ENCODE measurements at places on chromosomes 12 and 14.
A peak's percentile ranks its signal among the peaks of the same experiment; 100 is the strongest.

DNA sequence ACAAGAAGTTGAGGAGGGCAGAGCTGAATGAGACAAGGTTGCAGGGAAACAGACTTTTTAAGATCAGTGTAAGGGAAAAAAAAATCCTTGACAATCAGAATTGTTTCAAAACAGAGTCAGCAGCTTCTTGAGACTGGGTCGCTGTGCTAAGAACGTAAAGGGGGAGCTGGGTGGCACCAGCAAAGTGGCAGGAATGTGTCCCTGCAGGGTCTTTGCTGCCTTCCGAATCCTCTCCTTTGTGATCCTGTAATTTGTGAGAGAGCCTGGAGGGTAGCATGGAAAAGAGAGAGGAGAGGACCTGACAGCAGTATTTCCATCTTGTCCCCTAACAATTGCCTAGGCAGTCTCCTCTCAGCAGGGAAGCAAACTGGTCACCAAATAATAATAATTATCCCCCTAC, 472.8 kb downstream of the RGS6 start:
- no peak for DNase-seq

GRCh38 chr12:124994437-124994975, 1.1 kb downstream of the BRI3BP start:
- peak; percentile 57 for DNase-seq

DNA sequence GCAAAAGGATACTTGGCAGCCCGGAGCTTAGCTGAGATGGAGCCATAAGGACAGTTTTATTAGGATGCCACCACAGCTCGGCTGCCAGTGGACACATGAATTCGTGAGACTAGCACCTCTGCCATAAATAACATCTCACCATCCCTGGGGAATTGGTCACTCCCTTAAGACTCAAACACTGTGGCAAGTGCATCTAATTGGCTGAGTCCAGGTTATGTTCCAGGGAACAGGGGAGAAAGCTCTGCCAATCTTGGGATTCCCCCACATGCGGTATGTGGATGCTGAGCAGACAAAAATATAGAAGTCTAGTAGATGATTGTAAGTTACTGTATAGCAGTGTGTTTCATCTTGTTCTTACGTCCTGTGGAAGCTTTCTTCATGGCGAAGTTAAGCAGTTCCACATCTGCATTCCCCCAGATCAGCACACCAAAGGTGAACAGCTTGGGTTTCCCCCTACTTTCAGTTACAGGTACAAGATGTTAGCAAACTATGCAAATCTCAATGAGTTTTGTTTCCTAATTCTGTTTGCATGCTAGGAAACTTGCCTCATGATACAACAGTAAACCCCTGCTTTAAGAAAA, 131.1 kb downstream of the ETV6 start:
- DNase-seq, result no peak

DNA sequence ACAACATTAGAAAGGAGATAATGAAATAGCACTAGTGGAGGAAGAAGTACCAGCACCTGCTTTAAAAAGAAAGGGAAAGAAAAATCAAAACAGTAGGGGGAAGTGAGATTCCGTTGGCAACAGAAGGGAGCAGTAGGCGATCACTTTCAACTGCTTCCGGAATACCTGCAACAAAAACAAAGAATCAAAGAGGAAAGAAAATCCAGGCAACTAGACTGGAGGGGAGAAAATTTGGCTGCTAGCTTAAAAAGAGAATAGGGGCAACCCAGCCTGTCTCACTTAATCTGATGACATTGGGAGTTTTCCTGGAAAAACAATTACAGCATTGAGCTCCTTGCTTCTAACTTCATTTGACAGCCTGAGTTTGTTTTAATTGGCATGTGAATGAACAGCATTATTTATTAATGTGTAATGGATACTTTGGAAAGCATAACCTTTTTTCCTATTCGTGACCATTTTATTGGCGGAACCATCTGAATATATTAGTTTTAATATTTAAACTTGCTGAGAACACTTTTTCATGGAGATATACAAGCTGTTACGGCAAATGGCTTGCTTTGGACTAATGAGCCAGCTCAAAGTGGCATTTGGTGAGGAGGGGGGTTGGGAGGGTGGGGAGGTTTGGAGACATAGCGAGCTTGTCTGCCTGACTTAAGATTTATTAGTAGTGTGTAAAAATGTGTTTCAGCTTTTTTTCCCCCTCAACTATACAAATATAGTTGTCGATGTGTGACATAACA, 2.5 kb upstream of the DACT1 start:
- no peak for DNase-seq

- DNase-seq, result no peak
These were observed 27.2 kb upstream of the MDM2 start for GRCh38 chr12:68780731-68781130.

- DNase-seq, result no peak
These were observed 56.6 kb upstream of the SCN8A start for GRCh38 chr12:51534216-51535074.

GRCh38 chr12:27530157-27530922, 6.3 kb downstream of the PPFIBP1 start:
- DNase-seq, result no peak

DNA sequence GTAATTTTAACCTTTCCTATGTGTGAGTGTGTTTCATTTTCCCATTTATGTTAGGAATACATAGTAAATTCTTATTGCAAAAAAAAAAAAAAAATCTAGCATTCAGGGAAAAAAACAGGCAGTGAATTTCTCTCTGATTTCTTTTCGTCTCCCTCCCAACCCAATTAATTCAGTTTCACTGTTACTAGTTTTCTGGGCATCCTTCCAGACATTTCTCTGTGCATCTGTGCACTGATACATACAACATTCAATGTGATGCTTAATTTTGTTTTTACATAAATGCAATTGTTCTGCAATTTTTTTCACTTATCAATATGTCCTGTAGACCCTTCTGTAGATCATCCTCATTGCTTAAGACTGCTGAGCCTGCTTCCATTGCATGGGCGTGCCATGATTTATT, 694.3 kb upstream of the TBX3 start:
- DNase-seq, result no peak

GRCh38 chr12:115001571-115002180, 317.7 kb upstream of the TBX3 start:
- no peak for DNase-seq

DNA sequence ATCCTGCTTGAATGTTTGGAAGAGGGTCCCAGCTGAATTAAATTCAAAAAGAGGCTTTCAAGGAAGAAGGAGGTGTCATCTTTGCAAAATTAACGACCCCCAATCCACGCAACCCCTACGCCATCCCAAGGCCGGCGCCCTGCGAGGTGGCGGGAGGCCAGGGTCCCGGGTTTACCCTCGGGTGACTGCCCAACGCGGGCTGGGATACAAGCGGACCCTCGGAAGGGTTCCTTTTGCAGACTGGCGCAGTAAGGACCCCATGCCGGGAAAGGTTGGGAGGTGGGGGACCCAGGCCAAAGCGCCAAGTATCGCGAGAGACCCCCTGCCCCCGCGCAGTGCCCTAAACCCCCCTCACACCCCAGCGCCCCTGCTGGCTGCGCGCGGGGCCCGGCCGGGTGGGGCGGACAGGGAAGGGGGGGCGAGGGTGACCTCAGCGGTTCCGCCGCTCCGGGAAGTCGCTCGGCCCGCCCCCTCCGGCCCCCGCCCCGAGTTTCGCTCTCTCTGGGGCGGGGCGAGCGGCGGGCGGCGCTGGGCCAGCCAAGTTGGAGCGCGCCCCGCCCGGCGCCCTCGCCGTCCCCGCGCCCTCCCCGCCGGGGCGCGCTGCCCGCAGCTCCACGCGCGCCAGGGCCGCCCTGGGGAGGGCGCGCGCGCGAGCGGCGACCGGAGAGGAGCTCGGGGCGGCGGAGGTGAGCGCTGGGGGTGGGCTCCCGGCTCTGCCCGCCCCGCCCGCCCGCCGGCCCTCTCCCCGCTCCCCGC, 708 bp upstream of the ZBTB42 start:
- peak; percentile 76 for DNase-seq

- no peak for DNase-seq
These were observed 139.4 kb upstream of the CDKN3 start for GRCh38 chr14:54257424-54257823.

GRCh38 chr12:32505067-32505945, 105.9 kb downstream of the FGD4 start:
- DNase-seq, result no peak

- no peak for DNase-seq
These were observed 153.7 kb upstream of the PLXNC1 start for GRCh38 chr12:93994721-93995120.

- no peak for DNase-seq
These were observed 8.2 kb downstream of the NOPCHAP1 start for GRCh38 chr12:104994336-104994735.

DNA sequence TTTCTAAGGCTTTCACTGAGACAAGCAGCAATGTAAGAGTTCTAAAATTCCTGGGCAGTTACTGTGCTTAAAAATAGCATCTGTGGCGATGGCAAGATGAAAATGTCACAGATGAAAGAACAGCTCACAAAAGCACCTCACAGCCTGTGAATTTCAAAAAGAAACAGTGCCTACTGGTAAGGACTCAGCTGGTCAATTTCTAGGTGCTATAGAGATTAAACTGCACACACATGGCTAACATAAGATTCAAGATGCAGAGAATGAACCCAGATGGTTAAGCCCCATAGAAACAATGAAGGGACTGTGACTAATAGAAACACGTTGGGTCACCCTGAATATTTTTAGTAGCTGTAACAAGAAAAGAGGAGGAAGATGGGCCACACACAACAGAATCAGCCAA, 12.0 kb upstream of the IL26 start:
- no peak for DNase-seq

- no peak for DNase-seq
These were observed 220.7 kb upstream of the GRIP1 start for GRCh38 chr12:66899588-66899987.

DNA sequence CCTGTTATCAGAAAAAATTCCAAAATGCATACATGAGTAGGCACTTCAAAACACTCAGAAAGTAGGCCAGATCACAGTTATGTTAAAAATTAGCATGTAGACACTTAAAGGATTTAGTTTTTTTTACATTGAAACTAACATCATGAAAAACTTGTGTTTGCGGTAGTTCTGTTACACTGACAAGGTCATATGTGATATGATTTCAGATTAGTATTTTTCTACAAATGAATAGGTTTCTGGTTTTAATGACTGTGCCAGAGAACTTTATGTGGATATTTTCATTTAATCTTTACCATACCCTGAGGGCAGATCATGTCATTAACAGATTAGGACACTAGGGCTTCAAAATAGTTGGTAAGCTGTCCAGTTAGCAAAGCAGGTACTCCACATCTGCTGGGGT, 20.7 kb downstream of the YARS2 start:
- no peak for DNase-seq

DNA sequence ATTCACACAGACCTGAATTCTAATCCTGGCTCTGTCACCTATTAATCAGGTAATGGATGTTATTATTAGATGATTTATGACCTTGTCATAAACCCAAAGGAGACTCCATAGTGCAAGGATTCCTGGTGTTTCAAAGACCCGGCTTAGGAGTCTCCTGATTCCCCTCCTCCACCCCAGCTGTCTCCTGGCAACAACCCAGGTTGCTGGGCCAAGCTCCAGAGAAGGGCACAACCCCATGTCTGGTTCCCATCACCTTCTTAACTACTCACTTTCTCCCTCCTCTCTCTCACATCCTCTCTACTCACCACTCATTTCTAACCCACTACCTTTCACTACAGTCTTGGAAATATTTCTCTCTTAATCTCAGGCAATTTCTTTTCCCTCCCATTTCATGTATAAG, 41.6 kb downstream of the RHOJ start:
- DNase-seq, result no peak

GRCh38 chr12:42469355-42470175, 120.0 kb downstream of the PRICKLE1 start:
- no peak for DNase-seq

DNA sequence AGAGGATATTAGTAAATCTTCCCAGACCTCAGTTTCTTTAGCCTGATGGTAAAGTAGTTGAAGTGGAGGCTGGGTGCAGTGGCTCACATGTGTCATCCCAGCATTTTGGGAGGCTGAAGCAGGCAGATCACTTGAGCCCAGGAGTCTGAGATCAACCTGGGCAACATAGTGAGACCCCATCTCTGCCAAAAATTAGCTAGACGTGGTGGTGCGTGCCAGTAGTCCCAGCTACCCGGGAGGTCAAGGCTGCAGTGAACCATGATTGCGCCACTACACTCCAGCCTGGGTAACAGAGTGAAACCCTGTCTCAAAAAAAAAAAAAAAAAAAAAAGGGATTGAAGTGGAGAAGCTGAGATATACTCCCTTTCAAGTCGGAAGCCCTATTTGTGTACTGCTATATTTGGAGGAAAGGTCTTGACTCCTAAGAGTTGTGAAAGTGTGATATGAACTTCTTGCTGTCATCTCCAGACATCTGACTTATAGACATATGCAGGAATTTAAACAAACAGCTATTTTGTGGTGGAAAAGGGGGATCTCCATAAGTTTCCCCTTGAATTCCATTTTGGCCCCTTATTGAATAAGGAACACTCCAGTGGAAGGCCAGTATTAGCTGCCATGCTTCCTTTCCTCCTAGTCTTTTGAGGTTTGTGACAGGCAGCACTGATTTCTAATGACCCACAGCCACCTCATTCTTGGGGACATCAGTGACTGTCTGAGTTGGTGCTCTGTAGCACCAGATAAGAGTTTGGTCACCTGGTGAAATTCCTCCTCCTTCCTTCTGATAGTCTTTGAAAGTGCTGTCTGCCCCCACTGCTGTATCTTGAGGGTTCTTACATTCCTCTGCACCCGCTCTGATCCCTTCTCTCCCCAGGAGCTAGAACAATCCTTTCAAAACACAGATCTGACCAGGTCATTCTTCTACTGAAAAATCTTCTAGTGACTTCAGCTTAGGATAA, 7.4 kb downstream of the ELK3 start:
- DNase-seq, result no peak

GRCh38 chr14:41606282-41606531, 469 bp upstream of the LRFN5 start:
- no peak for DNase-seq
